Stimulated activated CD8-positive, alpha-beta memory T cell treated with anti-CD3 and anti-CD28 coated beads, Interleukin-15, amount 100 ng/mL, for 24 hours (primary cell): ENCODE measurements at places on chromosomes 13 and 19.

- no peak for DNase-seq
Observed at GRCh38 chr13:84668637-84669036, 786.4 kb upstream of the SLITRK1 start.

DNA sequence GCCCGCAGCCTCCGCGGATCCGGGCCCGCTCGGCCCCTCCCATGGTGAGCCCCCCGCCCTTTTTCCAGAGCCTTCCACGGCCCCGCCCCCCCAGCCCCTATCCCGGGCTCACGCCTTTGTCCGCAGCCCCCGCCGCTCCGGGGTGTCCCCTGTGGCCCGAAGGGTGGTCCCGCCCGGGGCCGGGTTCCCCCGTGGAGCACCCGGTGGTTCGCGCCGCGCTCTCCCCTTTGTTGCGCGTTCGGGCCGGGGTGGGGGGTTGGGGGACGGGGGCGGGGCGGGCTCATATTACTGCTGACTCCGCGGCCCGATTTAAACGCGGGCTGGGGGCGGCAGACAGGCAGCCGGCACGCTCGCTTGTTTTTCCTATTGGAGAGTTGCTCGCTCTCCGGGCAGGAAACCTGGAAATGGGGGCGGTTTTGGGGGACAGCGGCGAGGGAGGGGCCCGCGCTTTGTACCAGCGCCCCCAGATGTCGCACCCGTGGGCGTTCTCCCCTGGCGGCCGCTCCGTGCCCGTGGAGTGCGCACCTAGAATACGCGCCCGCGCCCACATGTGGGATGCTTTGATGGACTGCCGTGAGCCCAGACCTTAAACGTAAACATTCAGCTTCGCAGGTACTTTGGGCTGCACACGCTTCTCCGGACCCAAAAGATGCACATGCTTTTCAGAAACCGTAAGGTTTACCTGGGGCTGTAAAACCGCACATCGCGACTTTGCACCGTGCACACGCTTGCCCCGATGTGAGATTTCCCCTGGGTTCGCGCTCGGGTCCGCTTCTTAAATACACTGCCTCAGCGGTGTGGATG lies 699 bp downstream of the PTOV1 start:
- DNase-seq, result no peak

DNA sequence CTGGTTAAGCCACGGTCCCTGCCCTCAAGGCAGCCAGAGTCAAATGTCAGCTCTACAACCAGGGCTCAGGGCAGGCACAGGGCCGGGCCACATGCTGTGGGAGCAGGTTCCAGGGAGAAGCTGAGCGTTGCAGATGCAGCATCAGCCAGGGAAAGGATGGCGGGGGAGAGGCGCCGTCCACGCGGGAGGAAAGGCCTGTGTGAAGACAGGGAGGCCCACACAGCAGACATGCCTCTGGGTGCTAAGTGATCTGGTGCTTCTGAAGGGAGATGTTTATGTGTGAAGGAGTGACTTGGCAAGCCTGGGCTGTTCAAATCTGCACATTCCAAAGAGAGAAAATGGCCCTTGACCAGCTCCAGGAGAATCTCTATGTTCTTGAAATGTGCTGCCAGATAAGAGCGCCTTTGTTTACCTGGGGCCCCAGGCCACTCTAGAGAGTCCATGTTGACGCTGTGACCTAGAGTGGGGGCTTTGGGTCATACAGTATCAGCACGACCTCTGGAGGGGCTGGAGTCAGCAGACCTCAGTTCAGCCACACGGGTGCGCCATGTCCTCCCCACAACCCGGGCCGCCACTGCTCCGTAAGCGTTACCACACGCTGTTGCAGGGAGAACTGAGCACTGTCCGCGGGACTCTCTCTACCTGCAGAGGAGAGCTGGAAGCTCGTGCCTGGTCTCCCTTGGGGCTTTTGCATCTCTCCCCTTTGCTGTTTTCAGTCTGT lies 15.9 kb upstream of the ATF5 start:
- no peak for DNase-seq

GRCh38 chr13:40345149-40345514 lies 321.3 kb downstream of the FOXO1 start:
- DNase-seq, result no peak

GRCh38 chr13:89550938-89551337 lies 1796.5 kb upstream of the MIR17HG start:
- no peak for DNase-seq

DNA sequence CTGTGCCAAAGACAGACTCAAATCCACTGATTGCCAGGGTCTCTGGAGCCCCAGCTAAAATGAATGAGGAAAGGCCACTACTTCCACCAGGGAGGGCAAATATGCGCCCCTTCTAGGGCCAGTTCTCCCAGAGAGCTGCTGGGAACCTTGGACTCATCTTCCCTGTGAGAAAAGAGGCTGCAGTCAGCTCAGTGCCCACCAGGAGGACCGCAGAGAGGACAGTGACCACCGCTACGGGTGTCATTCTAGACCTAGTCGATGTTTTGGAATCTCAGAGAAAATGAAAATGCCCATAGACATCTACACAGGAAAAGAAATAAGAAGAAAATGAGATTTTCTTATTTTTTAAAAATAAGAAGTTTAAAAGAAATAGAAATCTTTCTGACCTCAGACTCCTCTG lies 235.1 kb downstream of the UQCRFS1 start:
- no peak for DNase-seq

DNA sequence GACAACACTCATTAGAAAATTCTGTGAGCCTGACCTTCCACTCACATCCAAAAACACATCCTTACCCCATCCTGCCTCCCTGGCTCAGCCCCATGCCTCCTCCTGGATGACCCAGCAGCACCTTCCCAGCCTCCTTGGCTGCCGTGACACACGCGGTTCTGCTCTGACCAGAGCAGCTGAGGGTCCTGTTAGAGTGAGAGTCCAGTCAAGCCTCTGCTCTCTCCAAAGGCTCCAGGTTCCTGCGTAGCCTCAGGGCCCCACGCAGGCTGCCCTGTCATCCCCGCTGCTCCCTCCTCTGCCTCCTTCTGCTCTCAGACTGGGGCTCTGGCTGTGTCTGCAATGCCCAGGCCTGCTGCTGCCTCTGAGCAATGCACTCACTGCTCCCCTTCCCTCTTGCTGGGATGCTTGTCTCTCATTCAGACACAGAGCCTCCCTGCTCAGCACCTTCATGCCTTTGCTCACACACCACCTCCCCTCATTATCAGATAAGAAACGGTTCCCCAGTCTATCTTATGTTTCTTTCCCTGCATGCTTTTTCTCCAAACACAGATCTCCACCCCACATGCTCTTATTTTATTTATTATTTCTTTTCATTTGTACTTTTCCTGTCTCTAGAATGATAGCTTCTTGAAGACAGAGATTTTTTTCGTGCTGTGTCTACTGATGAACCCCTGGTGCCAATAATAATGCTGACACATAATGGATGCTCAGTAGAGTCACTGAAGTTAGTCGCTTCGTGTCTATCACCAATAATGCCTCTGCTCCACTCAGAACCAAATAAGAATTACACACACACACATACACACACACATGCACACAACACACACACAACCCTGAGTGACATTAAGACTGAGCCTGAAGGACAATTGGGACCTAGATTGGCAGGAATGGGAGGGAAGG lies 10.2 kb upstream of the SIGLEC6 start:
- DNase-seq, result no peak

GRCh38 chr19:5041168-5041912 lies 72.4 kb downstream of the KDM4B start:
- DNase-seq, result no peak

DNA sequence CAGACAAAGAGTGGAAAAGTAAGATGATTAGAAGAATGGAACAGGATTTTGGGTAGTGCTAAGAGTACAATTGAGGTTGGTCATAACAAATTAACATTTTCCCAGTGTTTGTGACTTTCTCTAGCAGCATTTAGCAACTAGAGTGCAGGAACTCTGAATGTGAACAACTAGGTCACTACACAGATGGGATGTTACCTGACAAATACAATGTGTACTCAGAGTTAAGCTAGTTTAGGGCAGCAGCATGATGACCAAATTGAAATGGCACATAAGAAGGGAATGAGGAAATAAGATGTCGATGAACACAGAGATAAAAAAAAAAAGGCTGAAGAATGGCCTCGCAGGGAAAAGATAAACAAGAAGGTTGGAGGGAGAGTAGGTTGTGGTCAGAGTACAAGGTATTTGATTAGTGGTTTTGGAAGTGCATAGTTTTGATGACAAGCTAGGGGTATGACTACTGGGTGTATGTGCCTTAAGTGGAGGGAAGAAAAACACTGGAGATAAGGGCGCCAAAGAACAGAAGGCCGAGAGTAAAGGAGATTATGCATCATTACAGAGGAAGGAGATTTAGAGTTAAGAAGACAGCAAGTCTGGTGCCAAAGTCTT lies 381.1 kb downstream of the FGF14 start:
- DNase-seq, result no peak

- DNase-seq, result no peak
Observed at GRCh38 chr19:12886969-12887747, at the start of gene KLF1. TSS of gene KLF1 (minus strand) at chr19:12887201. CDS start at chr19:12887140, 61 bp downstream.

GRCh38 chr13:74669149-74669548 lies 534.9 kb upstream of the KLF12 start:
- DNase-seq, result no peak

DNA sequence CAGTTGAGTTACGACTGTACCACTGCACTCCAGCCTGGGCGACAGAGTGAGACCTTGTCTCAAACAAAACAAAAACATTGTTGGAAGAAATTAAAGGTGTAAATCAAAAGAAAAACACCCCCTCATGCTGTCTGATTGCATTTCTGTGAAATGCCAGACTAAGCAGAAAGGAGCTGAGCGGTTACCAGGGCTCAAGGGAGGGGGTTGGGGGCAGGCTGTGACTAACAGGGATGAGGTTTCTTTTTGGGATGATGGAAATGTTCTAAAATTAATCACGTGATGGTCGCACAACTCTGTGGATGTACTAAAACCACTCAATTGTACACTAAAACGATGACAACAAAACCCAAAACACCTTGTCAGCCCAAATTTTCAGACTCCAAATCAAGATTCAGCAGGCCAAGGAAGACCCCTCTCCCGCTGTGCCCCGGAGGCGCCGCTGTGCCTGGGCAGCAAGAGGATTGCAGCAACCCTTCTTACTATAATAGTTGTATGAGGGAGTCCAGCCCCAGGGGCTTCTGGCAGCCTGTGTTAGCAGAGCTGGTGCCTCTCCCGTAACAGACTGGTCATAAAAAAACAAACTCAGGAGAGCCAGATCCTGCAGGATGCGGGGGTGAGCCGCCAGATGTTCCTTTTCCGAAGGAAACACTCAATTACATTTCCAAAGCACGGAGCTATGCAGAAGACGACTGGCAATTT lies 20.9 kb downstream of the CAPS start:
- DNase-seq, result no peak

DNA sequence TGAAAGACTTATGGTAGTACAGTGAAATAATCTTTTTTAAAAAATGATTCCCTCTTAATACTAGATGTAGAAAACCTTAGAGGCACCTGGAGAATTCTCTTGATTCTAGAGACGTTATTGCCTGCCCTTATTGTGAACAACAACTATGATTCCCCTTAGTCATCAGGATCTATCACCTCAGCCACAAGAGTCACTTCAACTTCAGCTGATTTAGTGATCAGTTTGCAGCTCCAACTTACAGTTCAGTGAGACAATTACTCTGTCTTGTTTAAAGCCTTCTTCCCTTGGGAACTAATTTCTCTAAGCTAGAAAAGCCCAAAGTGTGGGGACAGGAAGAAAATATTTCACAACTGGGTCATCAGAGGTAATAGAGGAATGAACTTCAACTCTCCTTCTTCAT lies 254.3 kb upstream of the SLITRK1 start:
- no peak for DNase-seq

DNA sequence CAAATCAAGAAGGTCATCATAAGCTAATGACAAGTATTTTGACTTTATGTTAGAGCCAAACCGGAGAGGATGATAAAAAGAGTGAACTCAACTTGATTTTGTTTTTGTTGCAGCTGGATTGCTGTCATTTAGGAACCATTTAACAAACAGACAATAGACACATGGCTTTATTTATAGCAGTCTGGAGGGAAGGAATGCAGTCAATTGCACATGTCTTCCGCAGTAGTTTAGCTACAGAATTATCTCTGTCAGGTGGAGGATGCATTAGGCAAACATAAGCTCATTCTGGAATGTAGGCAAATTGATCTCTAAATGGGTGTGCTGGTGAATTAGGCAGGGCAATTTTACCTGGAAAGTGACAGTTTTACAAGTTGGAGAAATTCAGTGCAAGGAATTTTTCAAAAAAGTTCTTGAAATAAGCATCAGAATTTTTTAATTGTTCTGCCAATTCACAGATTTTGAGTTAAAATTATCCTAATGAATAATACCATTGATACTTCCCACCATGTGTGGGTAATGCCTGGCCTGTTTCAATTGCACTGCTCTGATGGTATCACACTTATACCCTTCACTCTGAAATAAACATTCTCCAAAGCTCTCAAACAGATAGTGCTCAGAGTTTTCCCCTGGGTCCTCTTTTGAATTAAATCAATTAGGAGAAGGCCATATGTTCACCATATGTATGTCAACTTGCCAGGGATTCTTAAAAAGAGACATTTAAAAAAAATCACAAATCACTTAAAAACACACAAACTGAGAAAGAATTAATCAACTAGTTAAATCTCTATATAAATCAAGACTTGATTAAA lies 318.3 kb downstream of the NDFIP2 start:
- no peak for DNase-seq

DNA sequence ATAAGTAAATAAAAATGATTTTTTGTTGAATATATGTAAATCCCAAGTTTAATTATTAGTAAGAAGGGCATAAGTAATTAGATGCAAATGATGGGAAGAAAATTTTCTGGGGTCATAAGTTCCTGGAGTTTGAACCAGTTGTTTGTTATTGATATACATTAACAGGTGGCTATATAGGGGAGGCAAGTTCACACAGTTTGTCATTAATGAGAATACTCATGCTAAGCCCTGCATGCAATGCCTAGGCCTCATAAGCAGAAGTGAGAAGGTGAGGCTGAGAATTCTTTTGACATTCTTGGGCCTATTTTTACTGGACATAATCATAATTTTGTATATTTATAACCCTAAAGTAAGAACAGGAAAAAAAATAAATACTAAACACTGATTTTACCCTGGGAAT lies 1210.7 kb upstream of the PCDH9 start:
- DNase-seq, result no peak

- DNase-seq, result no peak
Observed at GRCh38 chr13:27969082-27969865, at the start of gene CDX2. TSS of gene CDX2 (minus strand) at chr13:27969315. CDS start at chr13:27969006, 309 bp downstream.

DNA sequence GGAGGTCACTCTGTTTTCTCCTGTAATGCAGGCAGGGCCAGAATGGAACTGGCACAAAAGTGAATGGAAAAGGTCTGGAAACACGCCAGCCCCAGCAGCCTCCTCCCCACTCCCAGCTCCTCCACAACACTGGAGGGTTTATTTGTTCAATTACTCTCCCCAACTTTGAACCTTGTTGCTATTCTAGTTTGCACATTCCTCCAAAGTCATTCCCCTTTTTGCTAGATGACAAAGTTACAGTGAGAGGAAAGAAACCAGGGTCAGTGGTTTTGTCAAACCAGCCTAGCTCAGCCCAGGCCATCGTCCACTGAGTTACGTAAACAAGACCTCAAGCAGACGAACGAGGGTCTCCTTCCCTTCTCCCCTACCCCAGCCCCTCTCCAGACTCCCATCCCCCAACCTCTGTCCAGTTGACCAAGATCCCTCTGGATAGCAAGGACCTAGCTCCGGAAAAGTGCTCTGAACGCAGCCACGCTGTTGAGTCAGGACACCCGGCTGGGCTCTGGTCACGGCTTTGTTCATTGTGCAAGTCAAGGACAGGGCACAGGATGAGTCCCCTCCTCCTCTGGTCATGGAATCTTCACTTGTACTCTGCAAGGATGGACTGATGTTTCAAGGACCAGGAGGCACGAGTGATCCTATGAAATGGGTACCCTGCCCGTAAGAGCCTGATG lies 180.0 kb downstream of the USP12 start:
- no peak for DNase-seq

- no peak for DNase-seq
Observed at GRCh38 chr13:108508263-108508662, 121.1 kb upstream of the MYO16 start.

- no peak for DNase-seq
Observed at GRCh38 chr19:51760697-51761356, at the start of gene FPR2. TSS of gene FPR2 (plus strand) at chr19:51761180. CDS start at chr19:51768659, 7,479 bp downstream.
